Activated CD8-positive, alpha-beta memory T cell treated with anti-CD3 and anti-CD28 coated beads, Interleukin-2, amount 50 U/mL, for 4 hours (primary cell): ENCODE measurements at places on chromosomes 7 and 10.

DNA sequence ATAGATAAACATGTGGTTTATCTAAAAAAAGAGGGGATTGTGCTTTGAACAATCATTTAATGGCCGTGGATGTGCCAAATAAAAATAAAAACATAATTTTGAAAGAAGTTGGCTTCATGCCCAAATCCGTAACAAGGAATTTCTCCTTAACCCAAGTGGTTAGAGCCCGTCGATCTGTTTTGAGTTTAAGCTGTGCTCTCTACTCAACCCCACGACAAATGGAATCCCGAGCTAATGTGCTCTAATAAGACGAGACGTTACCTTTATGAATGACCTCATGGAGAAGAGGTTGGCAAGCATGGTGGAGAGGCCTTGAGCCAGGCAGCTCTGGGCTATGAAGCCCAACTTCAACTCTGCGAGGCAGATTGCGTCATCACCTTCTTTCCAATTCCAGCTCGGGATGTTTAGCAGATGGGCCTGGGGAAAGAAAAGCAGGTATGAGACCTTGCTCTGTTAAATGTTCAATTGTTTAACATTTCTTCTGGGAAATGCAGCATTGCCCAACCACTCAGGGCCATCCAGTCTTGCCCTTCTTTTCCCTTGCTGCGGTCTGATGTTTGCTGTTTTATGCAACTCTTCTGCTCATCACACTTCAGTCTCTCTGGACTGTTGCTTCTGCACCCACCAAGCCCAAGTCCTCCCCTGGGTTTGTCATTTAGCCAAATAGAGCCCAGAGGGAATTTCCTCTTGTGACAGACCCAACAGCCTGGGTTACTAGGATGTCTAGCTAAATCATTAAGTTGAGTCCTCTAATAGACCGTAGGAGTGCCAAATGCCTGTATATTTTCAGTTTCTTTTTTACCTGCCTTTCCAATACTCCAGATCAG is 564.6 kb downstream of the KCNMA1 start:
- DNase-seq = no peak

DNA sequence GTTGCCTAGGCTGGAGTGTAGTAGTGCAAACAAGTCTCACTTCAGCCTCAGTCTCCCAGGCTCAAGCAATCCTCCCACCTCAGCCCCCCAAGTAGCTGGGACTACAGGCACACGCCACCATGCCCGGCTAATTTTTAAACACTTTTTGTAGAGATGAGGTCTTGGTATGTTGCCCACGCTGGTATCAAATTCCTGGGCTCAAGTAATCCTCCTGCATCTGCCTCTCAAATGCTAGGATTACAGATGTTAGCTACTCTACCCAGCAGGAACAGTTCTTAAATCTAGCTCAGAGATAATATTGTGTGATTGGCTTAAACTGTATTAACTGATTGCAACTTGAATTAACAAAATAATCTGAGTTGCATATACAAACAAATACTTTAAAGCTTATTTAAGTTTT is 82.9 kb downstream of the CDK14 start:
- no peak for DNase-seq

DNA sequence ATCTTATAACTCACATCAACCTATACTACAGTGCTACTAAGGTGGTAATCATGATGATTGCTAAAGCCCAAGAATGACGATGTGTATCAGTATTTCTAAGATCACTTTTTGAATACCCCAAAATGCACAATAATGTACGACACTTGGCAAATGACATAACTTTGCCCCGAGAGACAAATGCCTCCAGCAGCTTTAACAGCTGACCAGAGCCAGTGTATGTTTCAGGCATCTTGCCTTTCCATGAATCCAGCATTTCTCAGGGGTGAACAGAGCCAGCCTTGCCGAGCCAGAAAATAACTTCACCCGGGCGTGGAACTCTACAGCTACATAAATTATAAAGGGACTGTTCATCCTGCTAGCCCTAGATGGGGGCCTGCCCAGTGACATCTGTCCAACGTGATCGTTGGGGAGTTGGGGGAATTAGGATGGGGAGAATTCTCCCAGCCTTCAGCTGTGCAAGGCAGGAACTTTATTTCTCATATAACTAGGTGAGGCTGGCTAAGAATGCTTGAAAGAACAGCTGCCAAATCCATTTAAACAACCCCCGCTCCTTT is 1.8 kb downstream of the IGFBP3 start:
- no peak for DNase-seq

DNA sequence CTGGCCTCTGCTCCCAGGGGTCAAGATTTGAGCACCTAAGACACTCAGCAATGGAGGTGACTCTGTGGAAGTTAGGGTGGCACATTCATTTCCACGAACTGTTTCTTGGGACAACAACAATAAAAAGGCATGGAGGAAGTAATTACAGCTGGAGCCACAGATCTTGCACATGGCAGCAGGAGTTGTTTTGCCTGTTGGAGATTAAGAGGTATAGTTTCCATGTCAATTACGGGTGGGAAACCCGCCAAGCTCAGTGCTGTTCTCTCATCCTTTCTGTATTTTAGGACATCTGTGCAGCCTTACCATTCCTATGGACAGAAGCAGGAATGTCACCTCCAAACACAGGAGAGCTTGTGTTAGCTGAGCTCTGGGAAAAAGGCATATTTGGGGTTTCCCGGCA is 201.2 kb downstream of the SNX10 start:
- DNase-seq = no peak

DNA sequence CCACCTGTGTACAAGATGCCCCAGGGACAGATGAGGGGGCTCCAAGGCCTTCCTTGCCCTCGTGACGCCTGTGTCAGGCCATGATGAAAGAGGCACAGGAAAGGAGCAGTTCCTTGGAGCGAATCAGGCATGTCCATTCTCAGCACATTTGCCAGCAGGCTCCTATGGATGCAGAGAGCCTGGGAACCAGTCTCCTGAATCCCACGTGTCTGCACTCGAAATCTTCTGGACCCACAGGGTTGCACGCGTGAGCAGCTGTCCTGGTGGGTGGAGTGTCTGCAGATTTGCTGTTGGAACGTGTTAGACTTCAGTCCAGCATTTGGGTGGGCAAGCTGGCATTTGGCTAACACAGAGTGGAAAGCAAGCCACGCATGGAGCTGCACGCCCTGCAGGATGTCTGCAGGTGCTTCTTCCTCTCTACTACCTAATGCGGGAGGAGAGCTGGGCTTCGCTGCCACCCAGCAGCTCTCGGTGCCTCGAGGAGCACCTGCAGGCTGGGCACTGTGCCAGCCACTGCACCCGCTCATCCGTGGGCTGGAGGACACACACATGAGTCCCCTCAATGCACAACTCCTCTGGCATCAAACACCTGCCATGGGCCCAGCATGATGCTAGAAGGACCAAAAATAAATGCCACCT is 140.7 kb downstream of the PAXIP1 start:
- DNase-seq = no peak

GRCh38 chr7:87475359-87476178 is at the start of gene ABCB4:
TSS of gene ABCB4 (minus strand) at chr7:87475680. CDS start at chr7:87475465, 215 bp downstream.
- DNase-seq = no peak

GRCh38 chr10:125238682-125239081 is 78.3 kb upstream of the CTBP2 start:
- DNase-seq = no peak

GRCh38 chr7:48522692-48523091 is 351.4 kb downstream of the ABCA13 start:
- no peak for DNase-seq

DNA sequence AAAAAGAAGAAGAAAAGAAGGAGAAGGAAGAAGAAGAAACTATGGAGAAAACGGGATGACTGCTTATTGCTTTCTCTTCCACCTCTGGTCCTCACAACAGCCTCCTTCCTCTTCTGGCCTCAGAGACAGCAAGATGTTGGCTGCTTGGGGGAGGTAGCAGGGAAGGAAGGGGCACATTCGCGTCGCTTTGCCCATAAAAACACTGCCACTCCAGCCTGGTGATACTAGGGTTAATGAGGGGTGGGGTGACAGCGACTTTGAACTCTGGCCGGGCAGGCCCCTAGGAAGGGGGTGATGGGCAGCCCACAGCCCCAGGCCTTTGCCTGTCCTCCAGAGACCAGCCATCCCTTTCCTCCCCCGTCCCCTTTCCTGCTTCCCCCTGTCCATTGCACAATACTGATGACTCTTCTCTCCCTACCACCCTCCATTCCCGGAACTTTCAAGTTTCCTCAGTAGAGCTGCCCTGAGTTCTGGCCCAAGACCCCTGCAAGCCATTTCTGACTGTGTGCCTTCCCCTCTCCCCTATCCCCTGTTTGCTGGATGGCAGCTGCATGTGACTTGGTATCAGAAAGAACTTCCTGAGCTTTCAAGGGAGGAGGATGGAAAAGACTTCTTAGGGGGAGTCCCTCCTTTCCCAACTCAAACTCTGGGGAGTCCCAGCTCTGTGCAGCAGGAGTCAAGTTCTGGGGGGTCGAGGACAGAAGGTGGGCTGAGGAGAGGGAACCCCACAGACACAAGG is 2.2 kb upstream of the CUEDC2 start:
- no peak for DNase-seq

DNA sequence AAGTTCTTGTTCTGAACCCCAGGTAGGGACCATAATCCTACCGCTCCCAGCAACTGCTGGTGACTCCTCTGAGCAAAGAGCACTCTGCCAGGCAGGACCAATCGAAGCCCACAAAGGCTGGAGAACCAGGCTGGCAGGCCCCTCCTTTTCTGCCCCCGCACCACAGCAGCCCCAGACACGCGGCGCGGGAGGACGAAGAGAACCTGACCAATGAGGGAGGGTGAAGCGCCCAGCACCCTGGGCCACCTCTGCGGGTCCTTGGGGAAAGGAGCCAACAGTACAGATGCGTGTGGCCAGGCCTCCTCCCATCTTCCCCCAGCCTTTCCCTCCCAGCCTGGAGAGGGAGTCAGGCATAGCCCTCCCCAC is 25.9 kb downstream of the CTBP2 start:
- no peak for DNase-seq

DNA sequence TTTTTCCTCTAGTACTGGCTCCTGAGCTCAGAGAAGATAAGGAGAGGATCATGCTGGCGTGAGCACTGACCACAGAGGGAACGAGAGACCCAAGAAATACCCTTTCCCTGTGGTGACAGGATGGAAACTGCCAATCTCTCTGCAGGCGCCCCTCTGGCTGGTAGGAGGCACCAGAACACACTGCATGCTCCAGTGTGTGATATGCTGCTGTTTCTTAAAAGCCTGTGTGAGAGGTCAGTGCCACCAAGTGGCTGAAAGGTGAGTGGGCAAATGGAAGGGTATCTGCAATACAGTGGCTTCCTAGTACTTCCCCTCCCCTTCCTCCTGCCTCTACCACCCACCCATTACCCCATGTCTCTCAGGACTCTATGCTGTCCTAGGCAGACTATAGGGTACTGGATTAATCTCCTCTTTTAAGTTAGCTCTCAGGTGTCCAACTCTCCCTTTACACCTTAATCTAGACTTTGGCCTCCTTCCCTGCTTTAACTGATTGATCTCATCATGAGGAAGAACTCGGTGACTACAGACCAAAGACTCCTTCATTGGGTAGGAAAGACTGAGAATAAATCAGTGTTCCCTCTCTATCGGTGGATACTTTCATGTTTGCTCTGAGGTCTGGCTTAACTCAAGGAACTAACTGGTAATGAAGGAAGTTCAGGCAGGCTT is 283.6 kb downstream of the ADRA2A start:
- DNase-seq = no peak

- DNase-seq = no peak
Measured at GRCh38 chr10:51266496-51266895, 192.2 kb downstream of the PRKG1 start.

DNA sequence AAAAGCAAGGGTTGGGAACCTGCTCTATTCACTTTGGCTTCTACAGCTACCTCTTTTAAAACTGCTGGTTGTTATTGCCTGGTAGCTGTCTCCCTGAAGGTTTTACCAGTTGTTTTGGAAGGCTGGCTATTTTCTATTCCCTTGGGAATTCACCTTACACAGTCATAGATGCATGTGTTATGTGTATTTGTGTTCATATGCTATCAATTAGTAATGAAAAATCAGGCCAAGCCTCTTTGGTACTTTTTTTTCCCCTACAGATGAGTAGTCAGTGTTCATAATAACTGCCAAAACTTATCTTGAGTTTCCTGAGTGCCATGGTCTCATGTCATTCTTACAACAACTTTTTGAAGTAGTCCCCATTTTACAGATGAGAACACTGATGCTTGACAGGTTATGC is 738.0 kb upstream of the GALNT17 start:
- DNase-seq = no peak

GRCh38 chr7:37040330-37040729 is 316.0 kb upstream of the AOAH start:
- DNase-seq = no peak

DNA sequence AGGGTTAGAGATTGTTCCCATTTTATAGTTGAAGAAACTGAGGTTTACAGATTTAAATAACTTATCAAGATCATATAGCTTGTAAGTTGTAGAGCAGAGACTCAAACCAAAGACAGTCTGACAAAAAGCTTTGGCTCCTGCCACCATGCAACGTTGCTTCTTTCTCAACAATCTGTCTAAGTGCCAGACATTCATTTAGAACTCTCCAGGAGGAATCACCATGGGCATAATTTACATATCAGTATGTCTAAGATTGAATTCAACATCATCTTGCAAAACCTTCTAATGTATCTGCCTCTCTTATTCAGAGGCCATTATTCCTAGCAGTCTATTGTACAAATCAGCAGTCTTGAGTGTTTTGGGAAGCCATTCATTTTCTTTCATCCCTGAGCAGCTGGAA is 163.5 kb upstream of the PLXDC2 start:
- no peak for DNase-seq

DNA sequence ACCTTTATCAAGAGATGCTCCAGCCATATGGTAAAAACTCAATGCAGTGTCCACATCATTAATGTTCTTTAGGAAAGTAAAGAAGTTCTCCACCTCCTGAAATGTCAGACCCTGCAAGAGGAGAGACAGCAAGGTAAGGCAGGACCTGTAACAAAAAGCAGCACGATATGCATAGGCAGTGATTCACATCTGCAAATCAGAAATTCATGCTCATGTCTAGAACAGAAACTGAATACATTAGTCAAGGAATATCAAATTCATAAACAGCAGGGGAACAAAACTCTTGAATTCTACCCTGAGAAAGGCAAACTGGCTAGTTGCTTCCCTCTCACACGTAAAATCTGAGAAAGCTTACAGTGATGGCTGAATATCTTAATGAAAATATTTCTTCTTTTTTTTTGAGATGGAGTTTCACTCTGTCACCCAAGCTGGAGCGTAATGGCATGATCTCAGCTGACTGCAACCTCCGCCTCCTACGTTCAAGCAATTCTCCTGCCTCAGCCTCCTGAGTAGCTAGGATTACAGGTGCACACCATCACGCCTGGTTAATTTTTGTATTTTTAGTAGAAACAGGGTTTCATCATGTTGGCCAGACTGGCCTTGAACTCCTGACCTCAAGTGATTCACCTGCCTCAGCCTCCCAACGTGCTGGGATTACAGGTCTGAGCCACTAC is 53.3 kb upstream of the DNAJB12 start:
- no peak for DNase-seq

- no peak for DNase-seq
Measured at GRCh38 chr7:124898531-124898930, 31.1 kb downstream of the POT1 start.

- DNase-seq = no peak
Measured at GRCh38 chr7:43114458-43114780, 2.0 kb downstream of the HECW1 start.
